ENCODE measurements at places on chromosomes 7 and 10.
A peak's percentile ranks its signal among the peaks of the same experiment; 100 is the strongest.

GRCh38 chr7:131803816-131804215 lies 247.4 kb upstream of the PODXL start:
- DNase-seq, result no peak

DNA sequence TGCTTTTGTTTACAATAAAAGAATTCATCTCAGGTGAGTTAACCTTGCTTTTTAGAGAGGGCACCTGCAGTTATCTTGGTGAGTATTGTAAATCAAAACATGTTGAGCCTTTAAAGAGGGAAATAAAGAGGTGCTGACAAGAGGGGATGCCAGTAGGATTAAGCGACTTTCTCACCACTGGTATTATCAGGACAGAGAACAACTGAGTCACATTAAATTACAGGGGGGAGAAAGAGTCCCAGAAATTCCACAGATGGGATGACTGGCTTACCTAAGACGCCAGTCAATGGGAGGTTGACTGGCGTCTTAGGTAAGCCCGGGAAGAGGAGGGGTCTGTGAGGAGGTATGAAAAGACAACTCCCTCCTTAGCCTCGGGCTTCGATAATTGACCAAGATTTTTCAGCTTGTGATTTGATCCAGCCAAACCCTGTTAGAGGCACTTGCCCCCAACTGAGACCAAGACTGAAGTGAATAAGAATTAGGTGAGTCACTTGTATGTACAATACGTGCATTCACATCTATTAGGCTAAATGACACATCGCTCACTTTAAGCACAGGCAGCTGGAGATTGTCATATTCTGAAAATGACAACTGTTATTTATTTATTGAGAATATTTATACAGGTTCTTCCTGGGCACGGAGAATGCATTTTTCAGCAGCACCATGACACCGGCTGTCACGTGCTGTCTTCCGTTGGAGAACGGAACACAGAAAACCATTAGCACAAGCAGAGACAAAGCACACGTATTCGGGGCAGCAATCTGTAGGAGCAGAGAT lies 117.6 kb downstream of the SEM1 start:
- peak; percentile 23 for DNase-seq

- no peak for DNase-seq
Observed at GRCh38 chr10:7184660-7185366, 226.0 kb downstream of the SFMBT2 start.

- no peak for DNase-seq
Observed at GRCh38 chr7:27192546-27193334, 7.2 kb downstream of the HOXA13 start.

- no peak for DNase-seq
Observed at GRCh38 chr7:97418312-97418711, 300.8 kb downstream of the SDHAF3 start.

- no peak for DNase-seq
Observed at GRCh38 chr7:101140746-101141382, 13.4 kb upstream of the AP1S1 start.

DNA sequence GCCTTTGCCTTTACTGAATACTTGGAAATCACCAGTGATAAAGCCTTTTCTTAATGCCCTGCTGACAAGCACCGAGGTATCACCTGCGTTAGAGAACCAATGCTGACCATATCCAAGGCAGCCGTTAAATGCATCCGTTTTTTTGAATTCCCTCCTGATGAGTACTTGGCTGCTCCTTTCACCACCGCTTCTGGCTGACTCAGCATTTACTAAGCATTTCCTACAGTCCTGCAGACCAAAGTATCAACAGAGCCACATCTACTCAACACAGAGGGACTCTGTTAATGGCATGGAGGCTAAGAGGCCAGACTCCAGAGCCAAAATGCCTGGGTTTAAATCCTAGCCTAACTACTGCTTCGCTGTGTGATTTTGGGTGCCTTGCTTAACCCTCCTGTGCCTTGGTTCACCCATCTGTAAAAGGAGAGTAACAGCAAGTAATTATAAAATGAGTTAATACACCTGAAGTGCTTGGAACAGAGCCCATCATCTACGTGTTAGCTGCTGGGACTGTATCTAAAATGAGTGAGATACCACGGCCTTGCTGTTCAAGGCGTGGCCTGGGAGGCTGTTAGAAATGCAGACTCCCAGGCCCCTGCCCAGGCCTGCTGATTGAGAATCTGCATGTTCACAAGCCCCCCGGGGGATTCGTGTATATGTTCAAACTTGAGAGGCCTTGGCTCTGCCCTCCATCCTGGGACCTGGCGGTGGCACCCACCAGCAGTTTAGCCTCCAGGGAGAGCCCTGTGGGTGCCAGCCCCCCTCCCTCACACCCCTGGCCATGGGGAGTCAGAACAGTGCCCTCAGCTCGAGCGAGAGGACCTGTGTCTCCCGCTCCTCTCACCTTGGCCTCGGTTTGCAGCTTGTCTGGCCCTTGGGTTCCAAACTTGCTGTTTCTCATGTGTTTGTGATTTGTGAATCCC lies 30.8 kb upstream of the EFCAB10 start:
- DNase-seq, result peak; percentile 55

DNA sequence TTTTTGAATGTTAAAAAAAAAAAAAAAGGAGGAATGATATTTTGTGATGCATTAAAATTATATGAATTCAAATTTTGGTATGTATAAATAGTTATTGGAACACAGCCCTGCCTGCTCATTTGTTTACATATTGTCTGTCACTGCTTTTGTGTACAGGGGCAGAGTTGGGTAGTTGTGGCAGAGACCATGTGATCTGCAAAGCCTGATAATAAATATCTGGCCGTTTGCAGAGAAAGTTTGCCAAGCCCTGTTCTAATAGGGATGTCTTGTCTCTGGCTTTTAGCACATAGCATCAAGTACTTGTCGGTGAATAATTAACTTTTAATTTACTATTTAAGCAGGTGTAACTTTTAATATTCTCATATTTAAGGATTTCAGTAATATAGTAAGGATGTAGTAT lies 19.8 kb downstream of the TSPAN13 start:
- no peak for DNase-seq

DNA sequence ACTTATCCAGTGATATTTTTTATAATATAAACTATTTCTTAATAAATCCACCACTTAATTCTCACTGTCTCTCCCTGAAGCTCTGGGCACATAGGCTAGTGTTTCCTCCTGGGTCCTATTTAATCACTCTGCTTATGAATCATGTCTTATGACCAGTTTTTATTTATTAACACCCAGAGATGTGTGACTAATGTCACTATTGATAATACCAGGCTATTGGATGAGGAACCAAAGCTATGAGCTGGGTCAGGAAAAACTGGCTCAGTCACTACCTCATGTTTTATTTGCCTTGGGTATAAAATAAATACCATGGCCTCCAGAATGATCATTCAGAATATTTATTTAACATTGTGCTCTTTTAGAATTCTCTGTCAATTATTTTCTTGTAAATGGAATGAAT lies 5.2 kb downstream of the SEMA3E start:
- DNase-seq, result no peak

GRCh38 chr7:55260171-55260570 lies 105.0 kb upstream of the LANCL2 start:
- no peak for DNase-seq

DNA sequence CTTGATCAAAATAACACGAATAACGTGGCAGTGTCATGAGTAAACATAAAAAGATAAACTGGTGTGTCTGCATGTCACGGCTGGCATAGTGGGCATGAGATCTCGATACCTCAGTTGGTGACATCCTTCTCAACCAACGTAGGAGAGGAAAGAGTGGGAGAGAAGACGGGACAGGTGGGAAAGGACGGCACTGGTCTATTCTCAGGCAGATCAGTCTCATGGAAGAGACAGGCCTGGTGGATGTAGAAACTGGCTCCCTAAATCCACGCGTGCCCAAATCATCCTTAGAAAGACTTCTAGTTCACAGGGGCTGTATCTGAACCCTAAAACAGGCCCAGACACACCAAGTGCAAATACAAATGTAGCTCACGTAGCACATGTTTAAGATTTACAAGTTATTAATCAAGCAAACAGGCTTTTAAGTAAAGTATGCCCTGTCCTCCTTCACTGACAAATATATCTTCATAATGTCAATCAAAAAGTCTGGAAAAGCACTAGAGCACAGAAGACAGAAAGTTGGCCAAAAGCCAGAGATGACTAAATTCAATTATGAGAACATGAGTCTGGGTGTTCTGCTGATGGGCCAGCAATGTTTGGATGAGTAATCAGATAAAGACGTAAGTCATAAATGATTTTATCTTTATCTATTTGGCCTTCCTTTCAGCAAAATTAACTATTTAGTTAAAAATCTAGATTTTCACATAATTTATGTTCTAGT lies 56.3 kb downstream of the SFMBT2 start:
- peak; percentile 50 for DNase-seq

DNA sequence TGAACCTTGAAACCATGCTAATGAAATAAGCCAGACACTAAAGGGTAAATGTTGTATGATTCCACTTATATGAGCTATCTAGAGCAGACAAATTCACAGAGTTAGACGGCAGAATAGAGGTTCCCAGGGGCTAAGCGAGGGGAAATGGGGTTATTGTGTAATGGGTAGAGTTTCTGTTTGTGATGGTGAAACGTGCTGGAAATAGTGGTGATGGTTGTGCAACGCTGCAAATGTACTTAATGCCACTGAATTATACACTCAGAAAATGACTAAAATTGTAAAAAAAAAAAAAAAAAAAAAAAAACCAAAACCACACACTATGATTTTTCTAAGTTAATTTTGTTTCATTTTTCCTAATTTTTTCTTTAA lies 30.0 kb downstream of the SFXN4 start:
- no peak for DNase-seq

DNA sequence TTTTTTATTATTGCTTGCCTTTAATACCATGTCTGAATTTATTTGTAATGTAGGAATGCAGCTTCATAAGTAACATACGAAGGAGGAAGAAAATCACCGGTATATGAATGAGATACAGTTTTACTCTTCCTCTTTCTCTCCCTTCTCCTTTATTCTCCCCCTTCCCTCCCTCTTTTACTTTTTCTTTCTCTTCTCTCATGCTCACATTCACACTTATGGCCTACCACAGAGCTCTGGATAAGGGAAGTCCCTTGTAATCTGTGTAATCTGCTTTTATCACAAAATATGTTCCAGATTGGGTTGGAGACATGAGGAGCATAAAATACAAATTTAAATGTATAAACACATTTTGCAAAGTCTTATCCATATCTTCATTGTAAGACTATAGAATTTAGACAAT lies 59.4 kb downstream of the MDFIC start:
- DNase-seq, result no peak

- no peak for DNase-seq
Observed at GRCh38 chr7:5238500-5238899, 44.2 kb upstream of the SLC29A4 start.

DNA sequence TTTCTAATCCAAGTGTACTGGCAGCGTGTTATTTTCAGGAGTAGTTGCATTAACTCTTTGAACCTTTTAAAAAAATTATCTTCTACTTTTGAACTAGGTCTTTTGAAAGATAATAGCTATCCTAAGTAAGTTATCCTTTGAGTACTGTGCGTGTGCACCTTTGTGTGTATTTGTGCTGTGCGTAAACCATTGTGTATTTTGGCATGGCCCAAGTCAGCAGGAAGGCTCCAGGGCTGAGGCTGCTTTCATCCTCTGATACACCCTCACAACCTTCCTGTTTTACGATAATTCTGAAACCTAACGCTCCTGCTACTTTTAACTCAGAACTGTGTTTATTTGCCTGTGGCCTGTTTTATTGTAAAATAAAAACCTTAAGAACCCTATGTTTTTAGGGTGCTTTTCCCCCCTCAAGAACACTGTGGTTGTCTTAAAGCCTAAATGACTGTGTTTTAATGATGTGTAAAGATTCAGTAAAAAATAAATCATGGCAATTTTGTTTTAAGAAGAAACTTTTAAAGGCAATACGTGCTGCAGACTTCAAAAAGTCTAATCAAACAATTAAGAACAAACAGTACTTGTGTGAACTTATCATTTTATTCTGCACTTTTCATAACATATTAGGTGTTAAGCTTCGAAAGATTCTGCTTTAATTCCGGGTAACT lies 57.5 kb downstream of the HDAC9 start:
- DNase-seq, result peak; percentile 73

DNA sequence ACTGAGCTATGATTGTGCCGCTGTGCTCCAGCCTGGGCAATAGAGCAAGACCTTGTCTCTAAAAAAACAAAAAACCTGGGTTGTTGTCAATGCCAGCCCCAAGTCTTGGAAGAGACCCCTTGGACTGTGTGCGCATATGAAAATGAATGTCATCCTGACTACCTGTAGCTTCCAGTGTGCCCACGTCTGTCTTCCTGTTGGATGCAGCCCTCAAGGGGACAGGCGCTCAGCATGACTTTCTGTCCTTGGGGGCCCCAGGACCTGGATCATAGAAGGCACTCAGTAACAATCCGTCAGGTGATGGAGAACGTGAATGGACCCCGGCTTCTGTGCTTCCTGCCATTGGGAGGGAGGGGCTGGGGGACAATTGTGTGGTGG lies 9.0 kb downstream of the PRF1 start:
- no peak for DNase-seq

DNA sequence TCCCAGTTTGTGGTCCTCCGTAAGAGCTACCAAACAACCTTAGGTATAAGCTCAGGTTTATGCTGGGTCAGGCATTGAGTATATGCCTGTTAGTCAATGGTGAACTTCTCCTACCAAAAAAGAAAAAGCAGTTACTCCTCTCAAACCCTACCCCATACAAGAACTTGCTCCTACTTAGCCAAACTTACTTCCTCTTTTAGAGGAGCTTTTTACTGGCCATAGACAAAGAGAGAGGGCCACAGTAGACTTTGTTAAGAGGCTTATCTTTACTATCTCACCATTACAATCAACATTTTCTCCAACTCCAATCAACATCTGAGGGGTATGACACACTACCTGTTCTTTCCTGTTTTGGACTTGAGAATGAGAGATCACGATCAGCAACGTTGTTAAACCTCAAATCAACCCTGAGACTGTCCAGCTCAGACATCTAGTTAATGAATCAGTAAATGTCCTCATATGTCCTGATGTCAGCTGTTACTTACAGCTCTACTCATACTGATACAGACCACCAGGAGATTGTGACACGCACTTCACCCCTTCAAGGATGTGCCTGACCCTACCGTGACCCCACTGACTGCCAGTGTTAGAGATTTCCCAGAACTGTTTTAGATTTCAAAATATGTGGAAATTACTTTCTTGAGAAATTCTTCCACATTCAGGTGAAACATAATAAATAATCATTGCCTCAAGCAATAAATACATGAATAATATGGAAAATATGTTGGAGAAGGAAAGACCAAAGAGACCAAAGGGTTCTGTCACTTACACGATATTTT lies 18.4 kb upstream of the CCDC71L start:
- peak; percentile 34 for DNase-seq

- DNase-seq, result no peak
Observed at GRCh38 chr7:74584160-74584954, 73.2 kb upstream of the GTF2I start.

GRCh38 chr7:130500910-130501309 lies 9.0 kb downstream of the MEST start:
- no peak for DNase-seq

DNA sequence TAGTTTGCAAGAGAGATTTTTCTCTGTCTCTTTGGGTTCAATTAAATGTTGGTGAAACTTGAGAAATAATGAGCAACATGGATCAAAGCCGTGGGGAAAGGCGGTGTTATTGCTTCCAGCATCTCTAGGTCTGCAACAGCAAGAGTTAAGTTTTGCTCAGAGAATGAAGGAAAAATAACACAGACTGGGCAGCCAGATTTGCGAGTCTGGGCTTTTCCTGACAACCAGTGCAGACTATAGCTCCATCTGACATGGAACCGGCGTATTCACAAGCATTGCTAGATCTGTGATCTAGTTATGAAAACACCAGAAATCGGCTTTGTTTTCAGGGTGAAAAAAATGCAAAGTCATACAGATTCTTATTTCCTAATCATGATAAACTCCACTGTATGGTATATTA lies 110.4 kb downstream of the CAMK1D start:
- DNase-seq, result no peak

- DNase-seq, result peak; percentile 94
Observed at GRCh38 chr7:105830405-105831301, 45.7 kb downstream of the ATXN7L1 start.
